Karpas-422 (cell line): ENCODE measurements at places on chromosomes 13 and 19. TPM values are rescaled to one million over a fixed set of nuclear protein-coding genes. Genes with fewer than 3 reads are reported as not detected.

The POLR2I gene
- 175 and 322 TPM in 2 replicates for total RNA-seq

The ZNF225 gene
- total RNA-seq, result 5.1 and 5.2 TPM in 2 replicates

The MISP gene
- total RNA-seq, result not detected in 2 replicates

The ZNF264 gene
- total RNA-seq, result 30.0 and 81.8 TPM in 2 replicates

The ZNF829 gene
- 0.47 and 1.8 TPM in 2 replicates for total RNA-seq

The SIGLEC5 gene
- total RNA-seq, result not detected in 2 replicates

The LILRA1 gene
- not detected in 2 replicates for total RNA-seq

The ELSPBP1 gene
- total RNA-seq, result not detected in 2 replicates

The KASH5 gene
- total RNA-seq, result 0.52 and 0.65 TPM in 2 replicates

The PTGIR gene
- not detected in 2 replicates for total RNA-seq

The POU4F1 gene
- not detected in 2 replicates for total RNA-seq
